ENCODE measurements at places on chromosomes 1 and 21.

DNA sequence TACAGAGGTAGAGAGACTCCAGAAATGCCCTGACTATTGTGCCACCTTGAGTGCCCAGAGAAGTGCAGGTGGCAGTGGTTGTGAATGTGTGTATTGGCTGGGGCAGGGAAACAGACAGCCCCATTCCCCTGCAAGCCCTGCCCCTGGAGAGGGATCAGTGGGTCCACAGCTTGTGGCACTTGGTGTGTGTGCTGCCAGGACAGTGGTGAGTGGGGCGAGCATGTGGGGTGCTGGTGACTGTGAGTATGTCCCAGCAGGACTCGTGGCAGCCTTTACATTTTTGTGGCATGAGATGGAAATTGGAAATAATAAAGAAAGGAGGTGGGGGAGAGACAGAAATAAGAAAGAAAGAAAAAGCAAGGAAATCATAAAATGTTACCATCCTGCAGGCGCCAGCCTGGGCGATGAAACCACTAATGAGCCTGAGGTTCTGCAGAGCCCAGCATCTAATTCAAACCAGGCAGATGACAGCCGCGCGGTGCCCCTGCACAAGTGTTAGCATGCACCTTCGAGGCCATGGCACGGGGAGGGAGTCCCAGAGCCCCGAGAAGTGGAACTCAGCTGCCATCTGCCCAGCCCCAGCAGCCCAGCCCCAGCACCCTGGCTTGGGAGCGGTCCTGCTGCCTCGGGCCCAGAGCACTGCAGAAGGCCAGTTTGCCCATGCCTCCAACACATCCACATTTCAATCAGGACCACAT, 49.1 kb upstream of the ZBTB40 start:
- DNase-seq: no peak

GRCh38 chr1:12016182-12016581, 3.1 kb upstream of the MIIP start:
- DNase-seq: no peak

DNA sequence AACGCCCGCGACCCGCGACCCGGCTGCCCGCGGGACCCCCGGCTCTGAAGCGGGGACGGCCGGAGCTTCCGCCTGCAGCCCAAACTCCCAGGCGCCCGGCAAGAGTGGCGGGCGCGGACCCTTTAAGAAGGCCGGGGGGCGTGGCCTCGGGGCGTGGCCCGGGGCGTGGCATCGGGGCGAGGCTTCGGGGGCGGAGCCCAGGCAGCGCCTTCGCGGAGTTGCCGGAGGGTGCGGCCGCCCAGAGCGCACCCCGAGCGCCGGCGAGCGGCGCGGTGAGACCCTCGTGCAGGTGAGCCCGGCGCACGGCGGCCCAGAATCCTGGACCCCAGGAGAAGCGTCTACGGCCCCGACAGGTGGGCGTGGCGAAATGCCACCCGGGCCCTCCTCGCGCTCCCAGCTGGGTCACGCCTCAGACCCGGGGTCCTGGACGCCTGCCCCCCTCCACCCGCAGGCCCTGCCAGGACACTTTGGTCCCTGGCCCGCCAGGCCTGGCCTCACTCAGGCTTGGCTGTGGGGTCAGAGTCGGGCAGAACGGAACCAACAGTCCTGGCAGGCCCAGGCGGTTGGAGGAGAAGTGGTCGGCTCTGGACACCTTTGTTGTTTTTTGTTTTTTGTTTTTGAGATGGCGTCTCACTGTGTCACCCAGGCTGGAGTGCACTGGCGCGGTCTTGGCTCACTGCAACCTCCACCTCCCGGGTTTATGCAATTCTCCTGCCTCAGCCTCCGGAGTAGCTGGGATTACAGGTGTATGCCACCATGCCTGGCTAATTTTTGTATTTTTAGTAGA, 14.4 kb downstream of the RNF223 start:
- peak; percentile 83 for DNase-seq

GRCh38 chr1:215273838-215274516, 191.4 kb downstream of the KCNK2 start:
- no peak for DNase-seq

DNA sequence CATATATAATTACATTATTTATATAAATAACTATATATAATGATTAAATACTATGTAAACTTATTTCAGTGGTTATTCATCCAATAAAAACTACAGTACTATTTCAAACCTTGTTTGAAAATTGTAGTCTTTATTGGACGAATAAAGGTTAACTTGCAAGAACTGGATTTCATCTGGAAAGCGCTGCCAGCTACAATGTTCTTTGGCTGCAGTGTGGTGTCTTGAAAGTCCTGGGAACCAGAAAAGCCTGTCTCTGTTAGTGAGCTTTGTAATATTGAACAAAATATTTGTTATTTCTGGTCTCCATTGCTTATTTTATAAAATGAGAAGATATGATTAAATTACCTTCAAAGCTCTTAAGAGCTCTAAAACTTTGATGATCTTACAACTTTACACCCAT, 763.6 kb downstream of the ADGRL2 start:
- no peak for DNase-seq

Data from NB4 (cell line).